ENCODE measurements at places on chromosomes 7 and 10.

DNA sequence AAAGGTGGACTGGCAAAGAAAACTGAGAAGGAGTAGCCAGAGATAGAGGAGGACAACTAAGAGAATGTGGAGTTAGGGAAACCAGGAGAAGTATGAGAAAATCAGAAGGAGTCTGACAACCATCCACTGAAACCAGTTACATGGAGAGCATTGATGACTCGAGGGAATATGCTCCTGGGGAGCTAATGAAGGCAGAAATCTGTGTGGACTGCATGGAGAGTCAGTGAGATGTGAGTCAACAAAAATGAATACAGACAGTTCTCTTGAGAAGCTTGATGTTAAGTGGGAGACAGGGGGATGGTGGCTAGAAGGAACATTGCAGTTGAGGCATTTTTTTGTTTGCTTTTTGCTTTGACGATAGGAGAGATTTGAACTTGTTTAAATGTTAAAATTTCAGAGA is 34.3 kb upstream of the ZNF32 start:
- DNase-seq: no peak

GRCh38 chr7:151795168-151795811 is 81.6 kb downstream of the PRKAG2 start:
- no peak for DNase-seq

DNA sequence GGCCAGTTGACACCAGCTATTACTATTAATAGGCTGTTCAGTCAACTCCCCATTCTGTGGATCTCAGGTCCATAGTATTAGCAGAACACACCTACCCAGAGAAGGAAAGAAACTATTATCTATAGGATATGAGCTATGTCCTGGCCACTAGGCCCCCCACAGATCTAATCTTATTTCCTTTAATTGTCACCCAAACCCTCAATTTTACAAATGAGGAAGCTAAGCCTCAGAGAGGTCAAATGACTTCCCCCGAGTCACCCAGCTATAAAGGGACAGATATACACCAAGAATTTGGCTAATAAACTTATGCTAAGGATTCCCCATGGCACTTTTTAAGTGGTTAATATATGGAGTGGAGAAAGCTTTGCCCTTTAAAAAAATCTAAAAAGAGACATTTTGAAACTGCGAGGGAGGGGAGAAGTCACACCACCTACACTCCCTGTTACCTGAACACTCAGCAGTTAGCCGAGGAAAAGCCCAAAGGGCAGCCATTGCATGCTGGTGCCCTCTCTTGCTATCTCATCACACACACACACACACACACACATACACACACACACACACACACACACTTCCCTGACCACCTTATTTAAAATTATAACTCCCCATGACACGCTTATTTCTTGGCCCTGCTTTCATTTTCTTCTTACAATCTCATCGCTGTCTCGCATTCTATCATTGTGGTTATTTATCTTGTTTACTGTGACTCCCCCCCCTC is 157.0 kb upstream of the ADO start:
- no peak for DNase-seq

GRCh38 chr10:88557658-88558057 is 25.5 kb downstream of the RNLS start:
- peak; percentile 49 for DNase-seq

DNA sequence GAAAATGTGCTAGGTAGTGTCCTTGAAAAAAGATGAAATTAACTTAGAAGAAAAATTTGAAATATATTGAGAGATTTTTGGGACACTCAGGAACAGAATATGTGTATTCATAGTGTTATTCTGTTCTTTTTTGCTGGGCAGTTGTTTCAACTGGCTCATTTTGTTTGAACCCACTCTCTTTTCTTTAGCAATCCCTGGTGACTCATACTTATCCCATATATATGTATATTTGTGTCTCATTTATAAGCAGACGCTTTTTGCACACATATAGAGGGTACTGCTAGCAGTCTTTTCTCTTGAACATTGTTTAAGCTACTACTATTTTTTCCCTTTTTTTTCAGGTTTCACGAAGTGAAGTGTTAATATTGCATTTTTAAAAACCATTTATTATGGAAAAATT is 1.9 kb downstream of the EXOC6 start:
- no peak for DNase-seq

DNA sequence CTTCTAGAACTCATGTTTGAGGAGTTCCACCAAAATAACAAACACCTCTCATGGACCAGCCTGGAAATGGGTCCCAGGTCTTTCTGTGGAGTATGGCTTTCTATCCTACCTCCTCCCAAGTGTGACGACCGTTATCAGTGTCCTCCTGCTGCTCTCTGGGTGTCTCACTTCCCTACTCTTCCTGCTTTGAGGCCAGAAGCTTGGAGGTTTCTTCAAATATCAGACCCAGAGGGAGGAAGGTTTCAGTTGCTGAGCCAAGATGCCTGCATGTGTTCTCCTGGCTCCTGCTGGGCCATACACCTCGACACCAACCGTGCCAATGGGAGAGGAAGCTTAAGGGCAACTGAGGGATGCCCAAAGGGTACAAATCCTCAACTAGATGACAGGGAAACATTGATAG is 114.6 kb downstream of the WNT2 start:
- no peak for DNase-seq

- DNase-seq: no peak
Observed at GRCh38 chr10:126102636-126103035, 206.3 kb downstream of the FANK1 start.

DNA sequence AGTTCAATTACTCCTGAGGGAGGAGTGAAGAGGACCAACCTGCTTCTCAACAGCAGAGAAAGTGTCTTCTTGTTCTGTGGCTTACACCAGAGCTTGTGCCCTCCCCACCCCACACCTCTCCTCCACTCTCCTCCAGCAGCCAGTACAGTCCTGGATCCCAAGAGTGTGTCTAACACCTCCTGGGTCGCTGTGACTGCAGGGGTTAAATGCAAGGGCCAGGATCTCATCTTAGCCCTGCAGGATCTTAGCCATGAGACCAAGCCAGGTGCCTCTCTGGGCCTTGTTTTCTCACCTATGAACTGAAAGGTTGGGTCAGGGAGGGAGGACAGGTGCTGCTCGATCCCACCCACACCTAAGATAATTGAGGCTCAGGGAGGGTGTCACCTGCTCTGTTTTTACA is 34.5 kb upstream of the MSRB2 start:
- DNase-seq: no peak

- no peak for DNase-seq
Observed at GRCh38 chr7:55509322-55509721, 63.0 kb downstream of the VOPP1 start.
